NCI-H187 treated with DMSO at 0.1 percent for 48 hours (cell line): ENCODE measurements at places on chromosomes 11 and 22.

- no peak for DNase-seq
Measured at GRCh38 chr22:46686221-46687047, 51.6 kb downstream of the CERK start.

DNA sequence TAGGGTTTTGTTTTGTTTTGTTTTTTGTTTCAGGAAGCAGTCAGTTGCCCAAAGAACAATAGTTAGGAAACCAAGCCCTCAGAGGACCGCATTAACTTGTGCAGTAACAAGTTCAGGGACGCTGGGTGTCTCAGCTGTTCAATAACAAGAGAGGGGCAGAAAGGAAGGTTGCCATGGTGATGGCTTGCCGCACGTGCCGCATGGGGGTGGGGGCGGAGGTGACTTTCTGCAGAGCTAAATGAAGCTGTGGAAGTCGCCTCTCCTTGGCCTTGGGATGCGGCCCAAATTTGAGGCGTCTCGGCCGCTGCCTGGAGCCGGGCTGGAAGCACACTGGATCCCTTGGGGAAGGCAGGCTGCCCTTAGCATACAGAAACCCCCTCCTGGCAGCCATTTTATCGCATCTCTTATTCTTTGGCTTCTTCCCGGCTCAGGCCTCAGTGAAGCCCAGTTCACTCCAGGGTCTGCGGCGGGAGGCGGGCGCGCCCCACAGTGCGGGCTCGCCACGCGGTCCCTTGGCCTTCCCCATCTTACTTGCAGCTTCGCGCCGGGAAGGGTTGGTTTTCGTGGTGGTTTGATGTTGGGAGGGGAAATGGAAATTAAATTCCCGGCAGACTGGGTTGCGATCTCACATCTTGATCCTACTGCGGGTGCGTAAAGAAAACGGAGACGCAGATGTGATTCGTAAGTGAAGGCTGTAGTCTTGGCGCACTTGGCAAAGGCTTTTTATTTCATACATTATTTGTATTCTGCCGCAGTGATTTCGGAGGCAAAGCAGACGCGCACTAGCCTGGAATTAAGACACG is 94.3 kb downstream of the SLC17A6 start:
- peak; percentile 90 for DNase-seq

GRCh38 chr22:27336151-27337090 is 465.1 kb downstream of the MN1 start:
- DNase-seq: no peak

DNA sequence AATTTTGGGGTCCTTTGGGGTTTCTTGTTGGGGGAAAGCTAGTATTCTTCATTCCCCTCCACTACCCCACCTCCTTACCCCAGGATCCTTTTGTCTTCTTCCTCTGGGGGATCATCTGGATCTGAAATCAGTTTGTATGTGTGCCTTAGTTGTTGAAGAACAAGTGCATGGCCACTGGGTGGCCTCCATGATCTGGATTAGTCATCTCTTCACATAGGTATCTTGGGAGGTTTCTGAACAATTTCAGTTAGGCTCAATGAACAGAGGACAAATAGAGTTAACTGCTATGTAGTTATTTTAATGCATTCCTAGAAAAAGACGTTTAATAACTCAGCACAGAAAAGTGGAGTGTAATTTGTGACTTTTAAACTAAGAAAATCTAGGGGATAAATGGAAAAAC is 7.1 kb upstream of the VWA5A start:
- no peak for DNase-seq

DNA sequence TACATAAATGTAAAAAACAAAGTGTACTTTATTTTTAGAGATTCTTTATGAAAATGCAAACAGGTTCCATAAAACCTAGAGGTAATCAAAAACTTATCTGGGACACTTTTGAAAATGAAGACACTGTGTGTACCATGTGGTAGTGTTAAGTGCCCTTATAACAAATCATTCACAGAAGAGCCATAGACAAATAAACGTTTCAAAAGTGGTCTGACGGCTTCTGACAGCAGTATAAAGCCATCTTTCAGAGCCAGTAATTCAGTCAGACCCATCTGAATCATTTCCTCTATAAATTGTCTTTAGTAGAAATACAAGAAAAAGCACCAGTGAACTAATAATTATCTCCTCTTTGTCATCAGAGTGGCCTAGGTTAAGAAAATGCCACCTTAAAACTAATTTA is 100.0 kb downstream of the PAX6 start:
- DNase-seq: peak; percentile 10

DNA sequence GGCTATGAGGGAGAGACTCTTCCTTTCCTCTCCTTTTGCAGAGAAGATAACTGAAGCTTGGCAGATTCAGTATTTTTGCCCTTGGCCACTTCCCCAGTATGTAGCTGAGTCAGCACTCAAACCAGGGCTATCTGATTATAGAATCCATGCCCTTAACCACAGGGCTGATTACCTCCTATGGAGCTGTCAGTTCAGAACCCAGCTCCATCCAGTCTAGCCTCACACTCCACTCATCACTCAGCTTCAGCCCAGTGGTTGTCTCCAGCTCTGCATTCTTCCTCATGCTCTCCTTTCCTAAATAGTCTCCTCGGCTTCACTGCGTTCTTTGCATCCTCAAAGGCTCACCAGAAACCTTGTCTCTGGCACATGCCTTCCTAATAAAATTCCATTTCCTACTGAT is 151.6 kb upstream of the BLID start:
- no peak for DNase-seq

GRCh38 chr11:99918761-99919160 is 768.3 kb upstream of the ARHGAP42 start:
- DNase-seq: no peak

GRCh38 chr22:29167032-29167911 is 38.4 kb upstream of the EMID1 start:
- DNase-seq: no peak

- no peak for DNase-seq
Measured at GRCh38 chr11:75013051-75013450, 24.3 kb downstream of the NEU3 start.

DNA sequence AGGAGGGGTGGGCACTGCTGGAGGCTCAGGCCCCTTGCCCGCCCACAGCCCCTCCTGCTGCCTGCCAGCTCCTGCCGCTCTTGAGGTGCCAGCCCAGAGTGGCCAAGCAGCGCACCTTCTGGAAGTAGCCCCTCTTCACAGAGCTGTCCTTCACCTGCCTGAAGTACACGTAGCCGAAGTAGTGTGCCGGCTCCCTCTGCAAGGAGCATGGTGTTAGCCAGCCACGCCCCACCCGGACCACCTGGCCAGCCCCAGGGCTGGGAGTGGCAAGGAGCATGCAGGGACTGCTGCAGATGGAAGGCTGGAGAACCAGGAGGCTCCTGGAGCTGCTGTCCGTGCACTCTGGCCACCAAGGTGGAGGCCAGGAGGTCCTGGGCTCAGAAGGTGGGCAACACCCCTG is 9.6 kb downstream of the DENND6B start:
- DNase-seq: no peak

- no peak for DNase-seq
Measured at GRCh38 chr11:58622344-58622743, at the start of gene CNTF. CNTF (plus strand) TSS chr11:58622665; CDS start chr11:58622753, 88 bp downstream.

GRCh38 chr11:76131671-76132631 is 74.4 kb downstream of the WNT11 start:
- no peak for DNase-seq

- DNase-seq: no peak
Measured at GRCh38 chr11:118052581-118053206, 24.2 kb upstream of the TMPRSS4 start.

DNA sequence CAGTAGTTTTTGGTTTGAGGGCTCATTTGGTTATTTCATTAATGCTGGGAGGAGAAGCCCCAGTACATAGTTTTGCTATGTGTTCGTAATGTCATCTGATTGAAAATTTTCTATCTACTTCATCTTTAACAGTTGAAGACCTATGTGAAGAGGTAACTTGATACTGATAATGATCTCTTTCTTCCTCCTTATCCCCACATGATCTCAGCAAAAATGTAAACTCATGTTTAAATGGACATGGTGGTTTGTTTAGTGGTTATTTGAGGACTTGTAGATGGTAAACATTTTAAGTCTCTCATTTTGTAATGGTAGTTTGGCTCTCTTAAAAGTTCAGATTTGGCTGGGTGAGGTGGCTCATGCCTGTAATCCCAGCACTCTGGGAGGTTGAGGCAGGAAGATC is 53.7 kb upstream of the SPTBN2 start:
- DNase-seq: no peak

DNA sequence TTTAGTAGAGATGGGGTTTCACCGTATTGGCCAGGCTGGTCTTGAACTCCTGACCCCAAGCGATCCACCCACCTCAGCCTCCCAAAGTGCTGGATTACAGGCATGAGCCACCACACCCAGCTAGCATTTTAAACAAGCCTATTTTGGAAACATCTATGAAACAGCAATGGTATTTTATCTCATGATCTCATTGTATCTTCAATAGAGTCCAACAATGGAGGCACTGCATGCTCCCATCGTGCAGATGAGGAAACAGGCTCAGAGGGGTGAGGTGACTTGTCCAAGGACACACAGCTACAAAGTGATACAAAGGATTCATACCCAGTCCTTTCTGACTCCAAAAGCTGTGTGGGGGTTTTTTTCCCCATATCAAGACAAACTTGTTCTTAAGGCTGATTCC is 39.0 kb upstream of the RTL6 start:
- no peak for DNase-seq

- no peak for DNase-seq
Measured at GRCh38 chr11:88231894-88232482, 56.7 kb upstream of the RAB38 start.
